Activated CD8-positive, alpha-beta memory T cell treated with anti-CD3 and anti-CD28 coated beads, Interleukin-2, amount 50 U/mL, for 4 hours (primary cell): ENCODE measurements at places on chromosomes 13 and 19.

DNA sequence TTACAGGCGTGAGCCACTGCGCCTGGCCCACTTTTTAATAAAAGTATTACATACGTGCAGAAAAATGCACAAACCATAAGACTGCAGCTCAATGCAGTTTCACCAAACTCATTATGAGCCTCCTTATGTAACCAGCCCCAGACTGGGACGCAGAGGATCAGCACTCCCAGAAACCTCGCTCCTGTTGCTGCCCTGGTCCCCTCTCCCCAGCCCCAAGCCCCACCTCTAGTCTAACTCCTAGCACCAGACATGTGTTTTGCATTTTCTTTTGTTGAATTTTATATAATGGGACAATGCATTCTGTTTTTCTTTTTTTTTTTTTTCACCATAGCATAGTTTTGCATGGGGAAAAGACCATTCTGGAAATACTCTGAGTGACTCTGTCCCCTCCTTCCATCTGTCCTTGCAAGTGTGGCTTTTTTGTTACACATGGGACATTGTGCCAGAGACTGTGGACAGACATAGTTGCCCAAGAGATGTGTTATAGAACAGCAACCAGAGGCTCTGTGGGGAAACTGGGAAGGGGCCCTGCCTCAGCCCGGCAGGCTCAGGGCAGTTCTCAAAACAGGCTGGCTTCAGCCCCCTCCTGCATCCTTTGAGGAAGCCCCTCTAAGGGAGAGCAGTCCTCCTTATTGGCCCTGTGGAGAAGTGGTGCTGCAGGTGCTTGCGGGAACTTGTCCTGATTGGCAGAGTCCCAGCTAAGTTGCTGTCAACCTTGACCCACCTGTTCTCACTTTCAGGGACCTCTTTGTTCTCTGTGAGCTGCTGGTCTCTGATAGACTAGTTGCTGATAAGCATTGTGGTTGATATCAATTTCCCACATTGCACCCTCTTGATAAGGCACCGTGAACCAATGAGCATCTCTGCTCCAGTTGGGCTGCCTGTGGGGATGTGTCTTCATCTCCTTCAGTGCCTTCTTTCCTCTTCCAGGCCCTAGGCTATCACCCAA is 13.8 kb upstream of the OLFM4 start:
- DNase-seq: no peak

DNA sequence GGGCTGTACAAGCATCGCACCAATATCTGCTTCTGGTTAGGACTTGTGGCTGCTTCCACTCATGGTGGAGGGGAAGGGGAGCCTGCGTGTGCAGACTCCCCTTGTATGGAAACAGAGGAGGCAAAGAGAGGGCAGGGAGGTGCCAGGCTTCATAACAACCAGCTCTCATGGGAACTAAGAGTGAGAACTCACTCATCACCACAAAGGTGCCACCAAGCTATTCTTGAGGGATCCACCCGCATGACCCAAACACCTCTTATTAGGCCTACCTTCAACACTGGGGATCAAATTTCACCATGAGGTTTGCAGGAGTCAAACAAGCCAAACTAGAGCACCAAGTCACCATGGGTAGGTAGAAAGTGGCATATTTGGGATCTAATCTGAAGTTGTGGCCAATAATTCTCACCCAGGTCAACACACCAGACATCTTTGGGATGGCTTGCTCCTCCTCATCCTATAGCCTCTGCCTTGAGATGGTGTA is 46.4 kb downstream of the RUBCNL start:
- no peak for DNase-seq

- DNase-seq: no peak
Measured at GRCh38 chr13:112097770-112098169, 30.8 kb downstream of the SOX1 start.

- no peak for DNase-seq
Measured at GRCh38 chr13:61833228-61833627, 417.6 kb upstream of the PCDH20 start.
